Stimulated activated naive CD8-positive, alpha-beta T cell treated with anti-CD3 and anti-CD28 coated beads, Interleukin-15, amount 100 ng/mL, for 72 hours (primary cell): ENCODE measurements at places on chromosomes 1 and 21.

DNA sequence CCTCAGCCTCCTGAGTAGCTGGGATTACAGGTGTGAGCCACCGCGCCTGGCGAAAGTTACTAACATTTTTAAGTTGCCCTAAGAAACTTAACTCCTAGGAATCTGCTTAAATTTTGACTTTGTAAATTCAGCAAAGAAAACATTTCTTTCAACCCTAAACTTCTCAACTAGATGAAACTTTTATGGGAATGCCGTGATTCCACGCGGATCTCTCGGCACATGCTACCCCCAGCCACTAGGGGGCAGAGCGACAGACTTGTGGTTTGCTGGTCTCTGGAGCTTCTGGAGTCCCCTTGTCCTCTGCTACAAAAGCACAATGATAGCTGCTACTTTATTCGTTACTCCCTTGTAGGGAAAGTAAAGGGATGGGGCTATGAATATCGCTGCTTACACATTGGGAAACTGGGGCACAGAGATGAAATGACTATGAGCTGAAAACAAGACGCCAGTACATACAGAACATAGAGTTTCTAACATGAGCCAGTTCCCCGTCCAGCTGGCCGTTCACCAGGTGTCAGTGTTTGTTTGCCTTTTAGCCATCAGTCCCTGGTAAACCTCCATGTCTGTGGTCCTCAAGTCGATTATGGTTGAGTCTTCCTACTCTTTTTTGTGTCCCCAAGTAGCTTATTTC, 114.7 kb downstream of the PBX1 start:
- no peak for DNase-seq

GRCh38 chr21:35732788-35733187, 327.5 kb downstream of the SETD4 start:
- no peak for DNase-seq

- DNase-seq = peak; percentile 76
Observed at GRCh38 chr1:224183591-224184312, 712 bp downstream of the DEGS1 start.

DNA sequence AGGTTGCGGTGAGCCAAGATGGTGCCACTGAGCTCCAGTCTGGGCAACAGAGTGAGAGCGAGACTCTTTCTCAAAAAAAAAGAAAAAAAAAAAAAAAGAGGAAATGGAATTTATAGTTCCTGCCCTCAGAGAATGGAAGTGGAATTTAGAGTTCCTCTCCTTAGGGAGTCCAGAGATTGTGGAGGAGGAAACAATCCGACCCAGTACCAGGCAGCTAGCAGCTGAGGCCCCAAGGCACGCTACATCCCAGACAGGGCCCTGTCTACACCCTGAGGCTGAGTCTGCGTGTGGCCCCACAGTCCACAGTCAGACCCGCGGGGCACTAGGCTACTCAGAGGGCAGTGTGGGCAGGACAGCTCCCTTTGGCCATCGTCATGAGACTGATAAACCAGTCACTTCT, 1.9 kb upstream of the MFN2 start:
- no peak for DNase-seq

DNA sequence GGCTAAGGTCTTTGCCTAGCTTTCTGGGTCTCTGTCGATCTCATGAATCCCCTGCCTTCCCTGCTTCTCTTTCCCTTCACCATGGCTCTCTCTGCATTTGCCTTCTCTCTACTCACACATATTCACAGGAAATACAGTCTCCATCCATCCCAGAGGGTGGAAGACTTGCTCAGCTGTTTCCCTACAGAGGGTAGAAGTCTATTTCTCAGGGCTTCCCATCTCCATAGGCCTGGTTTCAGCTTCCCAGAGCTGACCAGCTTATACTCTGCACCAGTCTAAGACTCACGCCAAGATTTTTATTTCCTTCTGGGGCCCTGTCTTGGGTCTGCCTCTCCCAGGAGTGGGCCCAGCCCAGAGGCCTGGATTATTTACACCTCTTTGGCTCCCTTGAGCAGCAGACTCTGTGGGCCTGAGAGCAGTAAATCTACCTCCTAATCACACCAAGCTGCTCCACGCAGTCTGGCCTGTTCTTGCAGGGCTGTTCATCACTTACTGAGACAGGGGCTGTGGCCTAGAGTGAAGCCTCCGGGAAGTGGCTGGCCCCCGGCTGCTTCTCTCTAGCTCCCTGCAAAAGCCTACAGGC, 102.5 kb downstream of the PLXNA2 start:
- DNase-seq = no peak

GRCh38 chr1:57017200-57017599, 51.4 kb upstream of the C8B start:
- DNase-seq = no peak

DNA sequence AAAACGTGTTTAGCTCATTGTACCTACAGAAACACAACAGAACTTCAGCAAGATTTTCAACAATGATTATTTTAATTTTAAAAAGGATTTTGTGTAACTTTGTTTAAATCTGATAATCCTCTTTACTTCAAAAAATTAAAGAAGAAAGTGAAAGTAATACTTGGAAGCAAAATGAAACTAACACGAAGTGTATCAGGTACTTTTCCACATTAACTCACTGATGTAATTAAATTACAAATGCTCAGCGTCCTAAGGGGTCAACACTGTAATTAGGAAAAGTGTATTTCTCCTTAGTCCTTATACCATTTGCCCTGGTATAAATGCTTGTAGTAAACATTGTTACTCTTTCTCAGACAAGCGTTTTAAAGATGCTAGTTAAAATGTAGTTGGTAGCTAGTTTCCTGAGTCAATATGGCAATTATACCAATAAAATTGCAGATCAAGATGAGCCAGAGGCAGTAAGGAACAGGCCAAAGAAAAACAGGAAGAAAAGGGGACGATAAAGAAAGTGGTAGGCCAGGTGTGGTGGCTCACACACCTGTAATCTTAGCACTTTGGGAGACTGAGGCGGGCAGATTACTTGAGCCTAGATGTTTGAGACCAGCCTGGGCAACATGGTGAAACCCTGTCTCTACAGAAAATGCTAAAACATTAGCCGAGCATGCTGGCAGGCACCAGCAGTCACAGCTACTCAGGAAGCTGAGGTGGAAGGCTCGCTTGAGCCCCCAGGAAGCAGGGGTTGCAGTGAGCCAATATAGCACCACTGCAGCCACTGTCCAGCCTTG, 553.0 kb downstream of the SMYD3 start:
- DNase-seq = peak; percentile 11

DNA sequence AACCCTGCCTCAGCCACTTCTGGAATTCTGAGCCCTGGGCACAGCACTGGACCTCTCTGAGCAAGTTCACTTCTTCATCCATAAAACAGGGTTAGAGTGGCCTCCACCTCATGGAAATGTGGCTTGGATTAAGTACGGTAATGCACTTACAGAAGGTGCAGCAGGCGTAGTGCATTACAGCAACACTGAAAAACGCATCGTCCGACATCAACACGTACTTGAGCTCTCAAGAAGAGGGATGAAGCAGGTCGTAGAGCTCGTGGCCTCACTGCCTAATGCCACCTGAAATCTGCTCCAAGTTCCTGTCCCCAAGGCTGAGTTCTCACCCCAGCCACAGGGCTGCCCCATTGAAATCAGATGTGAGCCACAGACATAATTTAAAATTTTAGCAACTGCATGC, 650.1 kb downstream of the NPHP4 start:
- DNase-seq = no peak

- DNase-seq = no peak
Observed at GRCh38 chr1:178098262-178098661, 4.4 kb downstream of the RASAL2 start.

- DNase-seq = no peak
Observed at GRCh38 chr1:193417945-193418744, 231.7 kb upstream of the B3GALT2 start.

GRCh38 chr1:240116831-240117769, 25.4 kb downstream of the FMN2 start:
- DNase-seq = no peak
